Kidney glomerular epithelial cell (primary cell): ENCODE measurements at places on chromosomes 6 and 20.

GRCh38 chr6:105279463-105279862 lies 99.6 kb upstream of the POPDC3 start:
- DNase-seq: no peak

- DNase-seq: no peak
These were observed 302.1 kb downstream of the ZNF217 start for GRCh38 chr20:53291548-53291947.

DNA sequence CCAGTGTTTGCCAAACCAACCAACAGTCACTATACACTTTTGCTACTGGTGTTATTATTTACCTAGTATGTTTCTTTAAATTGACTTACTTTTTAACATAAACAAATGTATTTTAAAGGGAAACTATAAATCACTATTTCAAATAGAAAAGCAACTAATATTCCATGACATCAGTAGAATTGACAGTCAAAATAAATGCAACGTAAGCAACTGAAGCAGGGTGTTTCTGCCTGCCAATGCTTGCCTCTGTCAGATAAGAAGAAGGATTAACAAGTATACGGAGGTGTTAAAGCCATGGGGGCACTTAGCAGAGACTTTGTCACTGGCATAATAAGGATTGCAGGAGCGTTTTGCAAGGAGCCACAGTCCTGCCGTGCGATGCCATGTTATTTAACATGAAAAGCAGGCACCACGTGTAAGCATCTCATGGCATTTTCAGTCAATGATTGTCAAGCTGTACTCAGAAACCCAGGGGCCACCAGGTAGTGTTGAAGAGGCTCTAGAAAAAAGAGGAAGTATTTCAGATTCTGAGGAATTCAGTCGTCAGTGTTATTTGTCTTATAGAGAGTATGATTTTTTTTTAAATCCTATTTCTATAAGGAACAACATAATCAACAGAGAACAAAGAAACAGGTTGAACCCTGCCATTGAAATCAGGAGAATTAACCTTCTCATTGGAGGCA lies 131.7 kb downstream of the BFSP1 start:
- no peak for DNase-seq

GRCh38 chr6:15553736-15554294 lies 109.0 kb downstream of the DTNBP1 start:
- DNase-seq: no peak

DNA sequence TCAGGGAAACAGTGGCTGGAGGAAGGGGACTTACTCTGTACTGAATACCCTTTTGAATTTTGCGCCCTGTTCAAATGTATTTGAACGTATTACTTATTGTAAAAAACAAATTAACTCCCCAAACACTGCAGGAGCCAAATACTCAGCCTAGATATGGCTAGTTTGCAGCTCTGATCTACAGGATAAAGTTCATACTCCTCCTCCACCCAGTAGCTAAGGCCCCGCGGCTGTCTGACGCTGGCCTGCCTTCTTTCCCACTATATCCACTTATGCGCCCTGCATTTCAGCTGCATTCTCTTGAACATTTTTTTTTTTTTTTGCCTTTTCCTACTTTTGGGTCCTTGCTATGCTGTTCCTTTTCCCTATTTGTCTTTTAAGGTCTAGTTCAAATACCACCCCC lies 6.5 kb downstream of the GSS start:
- DNase-seq: no peak
